ENCODE measurements at places on chromosomes 3 and 15.

DNA sequence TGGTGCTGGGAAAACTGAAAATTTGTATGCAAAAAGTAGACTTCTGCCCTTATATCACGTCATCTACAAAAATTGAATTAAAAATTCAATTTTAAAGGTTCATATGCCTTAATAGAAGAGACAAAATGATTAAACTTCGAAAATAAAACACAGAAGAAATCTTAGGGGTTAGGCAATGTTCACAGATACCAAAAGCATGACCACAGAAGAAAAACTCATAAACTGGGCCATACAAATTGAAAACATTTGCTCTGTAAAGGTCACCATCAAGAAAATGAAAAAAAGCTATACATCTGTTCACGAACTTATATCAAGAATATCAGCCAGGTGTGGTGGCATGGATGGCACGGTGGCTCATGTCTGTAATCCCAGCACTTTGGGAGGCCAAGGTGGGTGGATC lies 245.1 kb downstream of the PCCB start:
- no peak for DNase-seq

GRCh38 chr3:64888165-64888564 lies 200.4 kb upstream of the ADAMTS9 start:
- DNase-seq = no peak

DNA sequence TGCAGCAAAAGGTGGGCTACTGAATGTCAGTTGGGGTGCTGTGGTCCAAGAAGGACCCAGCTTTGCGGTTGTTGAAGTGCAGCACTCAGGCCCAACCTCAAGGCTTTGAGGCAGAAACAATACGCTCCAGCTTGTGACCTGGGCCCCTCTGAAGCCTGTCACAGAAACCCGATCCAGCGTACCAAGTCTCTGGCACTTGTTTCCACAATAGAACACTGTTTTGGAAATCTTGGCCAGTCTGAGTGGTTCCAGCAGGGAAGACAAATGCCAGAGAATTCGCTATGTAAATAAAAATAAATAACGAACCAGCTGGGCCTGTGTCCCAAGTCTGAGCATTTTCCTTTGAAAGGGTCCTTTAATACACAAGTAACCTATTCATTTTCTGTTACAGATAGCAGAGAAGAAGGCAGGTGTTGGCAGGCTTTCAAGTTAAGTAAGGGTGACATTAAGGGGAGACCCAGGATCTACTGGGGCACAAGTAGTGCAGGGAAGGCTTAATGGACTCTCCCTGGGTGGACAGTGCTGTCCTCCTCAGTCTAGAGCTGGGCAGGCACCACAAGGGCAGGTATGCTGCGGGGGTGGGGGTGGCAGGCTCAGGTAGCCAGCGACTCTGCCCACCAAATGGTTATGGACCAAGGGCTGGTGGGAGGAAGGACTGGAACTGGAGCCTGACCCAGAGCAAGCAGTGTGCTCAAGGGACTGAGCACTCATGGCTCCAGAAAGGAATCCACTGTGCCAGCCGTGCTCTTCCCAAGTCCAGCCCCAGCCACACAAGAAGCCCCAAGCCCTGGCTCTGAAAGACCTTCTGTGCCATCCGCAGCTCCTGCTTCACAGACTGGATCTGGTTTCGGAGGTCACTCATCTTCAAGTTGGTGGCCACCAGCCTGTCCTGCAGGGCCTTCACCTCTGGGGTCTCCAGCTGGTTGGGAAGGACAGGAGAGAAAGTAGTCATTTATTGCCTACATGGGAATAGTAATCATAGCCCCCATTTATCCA lies 26.3 kb downstream of the CCDC13 start:
- no peak for DNase-seq

- DNase-seq = no peak
Observed at GRCh38 chr3:133891662-133892378, 3.9 kb downstream of the RAB6B start.

DNA sequence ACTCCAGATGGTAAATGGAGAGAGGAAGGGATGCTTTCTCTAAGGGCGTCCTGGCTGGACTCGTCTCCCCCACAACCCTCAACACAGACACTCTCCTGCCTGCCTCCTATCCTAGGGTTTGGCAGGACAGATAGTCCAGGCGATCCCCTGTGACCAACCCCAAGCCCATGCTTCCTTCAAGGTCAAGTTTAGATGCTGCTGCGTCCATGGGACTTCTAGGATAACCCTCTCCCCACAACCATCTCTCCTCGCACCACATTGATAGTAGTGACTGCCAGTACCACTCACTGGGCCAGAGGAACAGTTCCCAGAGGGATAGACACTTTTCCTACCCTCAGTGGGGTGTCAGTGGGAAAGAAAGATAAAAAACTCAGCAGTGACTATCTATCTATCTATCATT lies 166.0 kb downstream of the ABHD5 start:
- no peak for DNase-seq

- DNase-seq = no peak
Observed at GRCh38 chr3:194785315-194785714, 99.6 kb downstream of the FAM43A start.

- DNase-seq = no peak
Observed at GRCh38 chr3:7226393-7226792, 365.5 kb downstream of the GRM7 start.

- DNase-seq = peak; percentile 58
Observed at GRCh38 chr3:52339612-52340011, 23.5 kb downstream of the DNAH1 start.

GRCh38 chr3:158167737-158168557 lies 58.1 kb downstream of the RSRC1 start:
- DNase-seq = peak; percentile 70

DNA sequence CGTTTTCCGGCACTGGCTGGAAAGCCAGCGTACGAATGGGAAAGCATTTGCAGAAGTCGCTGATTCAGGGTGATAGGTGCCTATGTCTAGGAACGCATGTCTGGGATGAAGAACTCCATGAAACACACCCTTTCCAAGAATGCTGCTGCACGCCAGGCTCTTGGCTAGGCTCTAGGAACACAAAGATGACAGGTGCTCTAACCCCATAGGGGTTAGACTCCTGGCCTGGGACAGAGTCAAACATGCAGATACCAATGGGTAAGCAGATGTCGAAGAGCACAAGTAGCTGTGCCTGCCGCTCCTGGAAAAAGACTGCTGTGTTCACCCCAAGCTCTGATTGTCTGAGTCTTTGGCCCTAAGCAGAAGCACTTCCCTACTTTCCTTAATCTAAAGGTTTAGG lies 180.9 kb upstream of the UBE3A start:
- no peak for DNase-seq

GRCh38 chr15:94230883-94231722 lies at the start of gene MCTP2:
Gene MCTP2, plus strand, starts transcription at chr15:94231561. Its CDS starts 66,705 bp downstream, at chr15:94298266.
- peak; percentile 86 for DNase-seq

GRCh38 chr15:58511599-58511987 lies 79.8 kb downstream of the LIPC start:
- no peak for DNase-seq

GRCh38 chr3:195001961-195002861 lies 268.7 kb downstream of the XXYLT1 start:
- peak; percentile 78 for DNase-seq

DNA sequence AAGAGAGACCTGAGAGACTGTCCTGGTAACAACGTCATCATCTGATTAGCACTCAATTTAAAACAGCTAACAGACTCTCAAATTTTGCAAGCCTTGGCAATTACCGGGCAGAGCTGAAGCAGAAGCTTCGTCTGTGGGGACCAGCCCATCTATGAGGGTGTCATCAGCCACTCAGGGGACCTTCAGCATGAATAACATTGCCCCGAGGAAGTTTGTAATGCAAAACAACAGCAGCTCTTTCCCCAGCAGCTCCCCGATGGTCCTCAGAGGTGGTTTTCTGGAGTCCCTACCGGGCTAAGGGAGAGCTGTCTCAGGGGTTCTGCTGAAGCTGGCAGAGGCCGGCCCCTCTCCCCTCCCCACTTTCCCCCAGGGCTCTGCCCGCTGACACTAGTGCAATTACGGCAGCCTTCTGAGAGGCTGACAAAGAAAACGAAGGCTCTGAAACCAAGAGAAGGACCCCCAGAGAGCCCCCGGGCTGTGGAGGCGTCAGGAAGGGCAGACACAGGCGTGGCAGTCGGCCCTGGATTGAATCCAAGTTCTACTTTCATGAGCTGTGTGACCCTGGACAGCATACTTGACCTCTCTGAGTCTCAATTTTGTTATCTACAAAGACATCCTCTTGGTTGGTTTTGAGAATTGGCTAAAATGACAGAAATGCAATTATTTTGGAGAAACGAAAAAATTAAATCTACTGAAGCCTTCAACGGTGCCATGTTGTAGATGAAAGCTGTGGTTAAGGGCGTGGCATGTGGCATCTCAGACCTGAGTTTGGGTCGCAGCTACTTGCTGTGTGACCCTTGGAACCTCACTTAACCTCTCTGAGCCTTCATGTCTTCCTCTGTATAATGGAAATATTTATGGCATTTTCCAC lies 102.1 kb upstream of the TLE3 start:
- DNase-seq = no peak

GRCh38 chr15:33438396-33438795 lies 127.6 kb downstream of the RYR3 start:
- DNase-seq = no peak

GRCh38 chr3:159824333-159824732 lies 164.3 kb upstream of the IL12A start:
- DNase-seq = no peak

DNA sequence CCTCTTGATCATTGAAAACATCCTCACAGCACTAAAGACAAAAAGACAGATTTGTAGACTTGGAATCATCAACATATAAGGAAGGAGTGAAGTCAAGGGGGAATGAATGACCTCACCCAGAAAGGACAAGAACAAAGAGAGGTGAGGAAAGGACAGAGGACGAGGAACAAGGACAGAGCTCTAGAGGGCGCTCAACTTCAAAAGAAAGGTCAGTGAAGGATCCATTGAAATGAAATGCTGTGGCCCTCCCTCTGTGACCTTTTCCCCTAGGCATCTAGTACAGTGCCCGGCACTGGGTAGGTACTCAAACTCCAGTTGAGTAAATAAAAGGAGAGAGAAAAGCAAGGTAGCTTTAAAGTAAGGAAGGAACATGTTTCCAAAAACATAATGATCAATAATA lies 2.6 kb downstream of the ATP8B4 start:
- peak; percentile 90 for DNase-seq

GRCh38 chr15:84111575-84111974 lies 124.0 kb upstream of the GOLGA6L4 start:
- DNase-seq = no peak

- no peak for DNase-seq
Observed at GRCh38 chr15:98626153-98626552, 22.2 kb upstream of the IGF1R start.

GRCh38 chr3:155730843-155731242 lies 14.0 kb downstream of the PLCH1 start:
- no peak for DNase-seq

DNA sequence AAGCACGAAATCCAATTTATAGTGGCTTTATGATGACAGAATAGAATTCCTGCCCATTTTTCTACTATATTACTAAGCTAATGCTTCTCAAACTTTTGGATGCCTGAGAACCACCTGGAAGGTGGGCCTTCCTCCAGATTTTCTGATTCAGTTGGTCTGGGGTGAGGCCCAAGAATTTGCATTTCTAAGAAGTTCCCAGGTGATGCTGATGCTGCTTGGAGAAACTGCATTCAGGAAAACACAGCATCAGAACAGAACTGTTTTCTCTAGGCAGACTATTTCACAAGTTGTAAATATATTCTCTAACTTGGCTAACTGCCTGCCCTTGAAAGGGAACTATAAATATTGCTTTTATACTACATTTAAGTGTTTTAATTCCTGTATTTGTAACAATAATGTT lies 644.9 kb upstream of the DPPA4 start:
- no peak for DNase-seq

GRCh38 chr3:149609595-149609994 lies 48.2 kb downstream of the WWTR1 start:
- DNase-seq = no peak

DNA sequence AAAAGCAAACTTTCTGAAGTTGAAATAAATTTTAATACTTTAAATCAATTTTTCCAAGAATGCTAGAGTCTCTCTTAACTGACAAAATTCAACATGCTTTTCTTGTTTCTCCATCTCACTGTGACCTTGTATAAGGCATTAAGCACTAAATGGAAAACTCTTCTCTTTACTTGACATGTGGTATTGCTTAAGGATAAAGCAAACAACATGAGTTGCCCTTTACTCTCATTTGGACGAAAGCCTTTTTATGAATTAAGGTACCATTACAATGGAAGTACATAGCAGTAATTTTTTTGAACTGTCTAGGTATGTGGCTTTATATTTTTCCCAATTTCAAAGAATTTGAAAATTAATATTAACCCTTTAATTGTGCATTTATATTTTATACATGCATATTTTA lies 1.4 kb downstream of the STRIT1 start:
- no peak for DNase-seq

- DNase-seq = no peak
Observed at GRCh38 chr3:150729682-150730360, 26.1 kb upstream of the ERICH6 start.

DNA sequence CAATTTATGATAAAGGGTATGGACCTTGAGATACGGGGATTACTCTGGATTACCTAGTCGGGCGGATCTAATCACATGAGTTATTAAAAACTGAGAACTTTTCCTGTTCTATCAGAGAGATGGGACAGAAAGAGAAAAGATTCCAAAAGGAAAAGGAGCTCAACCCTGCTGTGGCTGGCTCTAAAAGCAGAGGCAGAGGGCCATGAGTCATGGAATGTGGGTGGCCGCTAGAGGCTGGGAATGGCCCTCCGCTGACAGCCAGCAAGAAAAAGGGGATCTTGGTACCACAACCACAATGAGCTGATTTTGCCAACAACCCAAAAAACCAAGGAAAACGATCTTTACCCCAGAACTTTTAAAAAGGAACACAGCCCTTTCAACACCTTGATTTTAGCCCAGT lies 210.0 kb downstream of the MAGI1 start:
- no peak for DNase-seq

- no peak for DNase-seq
Observed at GRCh38 chr15:71712182-71712581, 98.2 kb upstream of the NR2E3 start.

DNA sequence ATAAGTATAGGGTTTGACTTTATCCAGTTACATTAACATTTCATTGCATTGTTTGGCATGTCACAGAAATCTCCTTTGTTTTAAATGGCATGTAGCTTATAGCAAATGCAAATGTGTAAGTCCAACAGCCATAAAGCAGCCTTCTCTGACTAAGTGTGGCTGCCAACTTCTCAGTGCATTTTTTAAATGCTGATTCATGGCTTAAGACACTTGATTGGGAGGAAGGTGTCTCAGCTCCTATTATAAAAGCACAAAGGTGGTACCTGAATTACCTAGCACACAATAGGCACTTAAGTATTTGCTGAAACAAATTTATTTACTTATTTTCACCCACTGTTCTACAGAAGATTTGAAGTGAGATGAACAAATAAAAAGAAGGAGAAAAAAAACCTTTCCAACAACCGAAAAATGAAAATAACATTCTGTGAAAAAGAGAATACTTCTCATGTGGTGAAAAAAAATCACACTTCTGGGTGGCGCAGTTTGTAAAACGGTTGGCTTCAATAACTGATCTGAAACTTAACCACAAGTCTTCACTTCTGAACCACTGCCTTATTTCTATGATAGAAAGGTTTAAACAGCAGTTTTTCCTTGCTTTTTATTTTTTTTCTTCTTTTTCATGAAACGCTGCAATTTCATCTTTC lies 105.5 kb upstream of the ICE2 start:
- no peak for DNase-seq

- no peak for DNase-seq
Observed at GRCh38 chr3:107488942-107489341, 33.8 kb upstream of the BBX start.

GRCh38 chr3:113018536-113019181 lies 27.9 kb downstream of the GTPBP8 start:
- DNase-seq = no peak

Data from HL-60 (cell line).